ENCODE measurements at places on chromosomes 7 and 10.

- peak; percentile 21 for DNase-seq
Measured at GRCh38 chr7:101488826-101489572, 126.3 kb downstream of the COL26A1 start.

GRCh38 chr7:36758879-36759278 is 34.6 kb upstream of the AOAH start:
- DNase-seq: no peak

DNA sequence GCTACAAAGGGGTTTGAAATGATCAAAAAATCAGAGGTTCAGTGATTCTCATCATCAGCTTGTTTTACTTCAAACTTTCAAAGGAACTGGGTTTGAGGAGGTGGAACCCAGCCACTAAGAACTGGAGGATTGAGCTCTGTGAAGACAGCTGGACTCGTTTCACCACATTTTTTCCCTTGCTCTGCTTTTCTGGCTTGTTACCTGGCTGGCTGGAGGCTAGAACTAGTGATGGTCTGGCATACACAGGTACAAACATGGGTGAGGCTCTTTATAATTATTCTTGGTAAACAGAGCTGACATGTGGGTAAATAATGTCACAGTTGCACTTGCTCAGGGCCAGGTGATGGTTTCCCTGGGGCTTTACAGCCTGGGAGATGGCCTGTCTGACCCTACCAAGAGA is 352.5 kb downstream of the FGFR2 start:
- no peak for DNase-seq

GRCh38 chr10:486666-487322 is 202.7 kb downstream of the DIP2C start:
- no peak for DNase-seq

DNA sequence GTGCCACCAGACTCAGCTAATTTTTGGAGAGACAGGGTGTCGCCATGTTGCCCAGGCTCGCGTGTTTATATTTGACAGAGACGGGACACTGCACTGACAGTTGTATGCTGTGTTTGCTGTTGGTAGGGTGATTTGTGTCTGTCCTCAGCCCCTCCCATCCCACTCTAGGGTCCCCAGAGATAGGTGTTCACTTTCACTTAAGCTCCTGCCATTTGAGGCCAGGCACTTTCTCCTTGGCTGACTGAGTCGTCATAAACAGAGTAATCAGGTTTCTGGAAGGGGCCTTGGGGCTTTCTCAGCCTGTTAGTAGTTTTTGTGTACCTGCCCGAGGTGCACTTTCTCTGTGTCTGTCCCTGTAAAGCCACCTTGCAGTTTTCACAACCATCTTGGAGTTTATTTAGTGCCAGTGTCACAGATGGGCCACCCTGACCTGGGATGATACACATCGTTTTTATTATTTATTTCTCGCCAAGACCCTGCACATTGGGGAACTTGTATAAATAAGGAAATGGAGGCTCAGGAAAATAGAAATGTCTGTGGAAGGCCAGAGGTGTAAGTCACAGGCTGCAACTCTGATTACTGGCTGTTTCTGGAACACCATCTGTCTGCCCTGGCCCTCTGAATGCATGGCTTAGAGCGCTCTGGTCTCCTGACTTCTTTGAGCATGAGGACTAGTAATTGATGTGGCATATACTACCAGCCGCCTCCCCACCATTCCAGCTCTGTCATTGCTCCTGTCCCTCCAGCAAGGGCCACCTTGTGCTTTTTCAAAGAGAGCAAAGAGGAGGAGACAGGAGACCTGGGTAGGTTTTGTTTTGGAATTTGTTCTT is 81.9 kb upstream of the PDCD4 start:
- DNase-seq: no peak

- no peak for DNase-seq
Measured at GRCh38 chr10:43772171-43772570, 123.5 kb upstream of the ZNF32 start.

- DNase-seq: peak; percentile 10
Measured at GRCh38 chr10:43417950-43418768, 9.2 kb upstream of the HNRNPF start.

- DNase-seq: peak; percentile 0
Measured at GRCh38 chr10:89466599-89467035, 52.2 kb downstream of the IFIT5 start.

DNA sequence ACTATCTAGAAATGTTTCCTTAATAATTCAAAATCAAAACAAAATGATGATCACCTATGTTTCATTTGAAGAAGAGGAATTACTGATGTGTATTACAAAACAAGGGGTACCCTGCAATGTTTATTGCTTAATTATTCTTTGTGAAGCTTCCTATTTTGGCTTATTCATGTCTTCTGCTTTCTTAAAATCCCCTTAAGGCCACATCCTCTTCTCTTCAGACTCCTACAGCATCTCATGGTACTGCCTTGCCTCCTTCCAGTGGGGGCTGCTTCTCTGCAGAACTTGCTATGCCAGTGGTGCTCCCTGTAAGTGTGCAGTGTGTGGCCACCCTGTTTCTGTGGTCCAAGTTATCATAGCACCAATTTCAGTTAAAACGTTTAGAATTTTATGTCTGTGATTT is 35.0 kb downstream of the CCDC146 start:
- no peak for DNase-seq

DNA sequence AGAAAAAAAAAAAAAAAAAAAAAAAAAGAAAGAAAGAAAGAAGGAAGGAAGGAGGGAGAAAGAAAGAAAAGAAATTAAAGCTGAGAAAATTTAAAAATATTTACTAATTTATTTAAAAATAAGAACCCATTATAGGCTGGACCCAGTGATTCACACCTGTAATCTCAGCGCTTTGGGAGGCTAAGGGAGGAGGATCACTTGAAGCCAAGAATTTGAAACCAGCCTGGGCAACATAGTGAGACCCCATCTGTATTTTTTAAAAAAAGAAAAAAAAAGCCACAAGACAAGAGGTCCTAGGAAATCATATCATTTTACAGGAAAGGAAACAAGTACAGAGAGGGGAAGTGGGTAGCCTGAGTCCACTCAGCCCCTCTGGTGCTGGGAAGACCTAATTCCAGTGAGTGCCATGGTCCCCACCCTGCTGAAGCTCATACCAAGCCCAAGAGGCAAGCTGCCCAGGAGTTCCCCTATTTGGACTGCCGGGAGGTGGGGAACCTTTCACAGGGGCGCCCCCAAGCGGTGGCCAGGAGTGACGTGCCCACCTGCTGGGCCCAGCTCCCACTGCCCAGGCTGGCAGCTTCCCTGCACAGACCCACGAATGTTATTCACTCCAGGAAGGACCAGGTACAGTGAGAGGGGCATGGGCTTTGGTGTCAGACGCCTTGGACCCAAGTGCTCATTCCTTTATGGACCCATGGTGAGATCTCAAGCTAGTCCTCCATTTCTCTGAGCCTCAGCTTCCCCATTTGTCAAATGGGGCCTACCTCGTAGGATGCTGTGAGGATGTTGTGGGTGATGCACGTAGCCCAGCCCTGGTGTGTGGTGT is 133.6 kb downstream of the ZMIZ1 start:
- DNase-seq: no peak

DNA sequence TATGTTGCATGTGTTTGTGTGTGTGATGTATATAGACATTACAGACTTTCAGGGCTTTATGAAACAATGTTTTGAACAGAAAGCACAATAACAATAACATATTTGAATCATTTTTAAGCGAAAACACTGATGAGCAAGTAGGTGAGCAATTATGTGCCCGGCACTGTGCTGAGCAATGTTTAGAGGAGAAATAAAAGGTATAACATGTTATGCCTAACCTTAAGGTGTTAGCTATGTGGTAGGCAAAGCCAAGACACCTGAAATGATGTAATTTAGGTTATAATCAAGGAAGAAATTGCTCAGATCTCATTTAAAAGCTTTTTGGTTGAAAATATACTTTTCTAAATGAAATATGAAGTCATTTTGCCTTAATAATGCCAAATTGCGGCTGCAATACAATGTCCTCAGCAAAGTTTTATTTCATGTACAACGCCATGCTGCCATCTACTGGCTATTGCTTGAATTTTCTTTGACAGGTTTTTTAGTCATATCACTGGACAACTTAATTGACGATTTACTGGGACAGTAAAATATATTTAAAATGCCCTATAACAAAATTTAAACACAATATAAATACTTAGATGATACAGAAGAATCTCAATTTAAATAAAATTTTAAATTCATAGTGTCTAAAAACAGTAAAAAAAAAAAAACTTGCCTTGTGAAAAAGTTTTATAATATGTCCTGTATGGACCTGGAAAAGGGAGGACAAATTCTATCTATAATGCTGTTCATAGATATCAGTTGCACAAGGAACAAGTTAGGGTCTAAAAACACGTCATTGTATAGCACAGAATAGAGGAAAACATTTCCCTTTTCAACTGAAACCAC is 131.1 kb upstream of the CDK1 start:
- DNase-seq: peak; percentile 29

GRCh38 chr10:34506786-34507185 is 308.3 kb downstream of the PARD3 start:
- no peak for DNase-seq

DNA sequence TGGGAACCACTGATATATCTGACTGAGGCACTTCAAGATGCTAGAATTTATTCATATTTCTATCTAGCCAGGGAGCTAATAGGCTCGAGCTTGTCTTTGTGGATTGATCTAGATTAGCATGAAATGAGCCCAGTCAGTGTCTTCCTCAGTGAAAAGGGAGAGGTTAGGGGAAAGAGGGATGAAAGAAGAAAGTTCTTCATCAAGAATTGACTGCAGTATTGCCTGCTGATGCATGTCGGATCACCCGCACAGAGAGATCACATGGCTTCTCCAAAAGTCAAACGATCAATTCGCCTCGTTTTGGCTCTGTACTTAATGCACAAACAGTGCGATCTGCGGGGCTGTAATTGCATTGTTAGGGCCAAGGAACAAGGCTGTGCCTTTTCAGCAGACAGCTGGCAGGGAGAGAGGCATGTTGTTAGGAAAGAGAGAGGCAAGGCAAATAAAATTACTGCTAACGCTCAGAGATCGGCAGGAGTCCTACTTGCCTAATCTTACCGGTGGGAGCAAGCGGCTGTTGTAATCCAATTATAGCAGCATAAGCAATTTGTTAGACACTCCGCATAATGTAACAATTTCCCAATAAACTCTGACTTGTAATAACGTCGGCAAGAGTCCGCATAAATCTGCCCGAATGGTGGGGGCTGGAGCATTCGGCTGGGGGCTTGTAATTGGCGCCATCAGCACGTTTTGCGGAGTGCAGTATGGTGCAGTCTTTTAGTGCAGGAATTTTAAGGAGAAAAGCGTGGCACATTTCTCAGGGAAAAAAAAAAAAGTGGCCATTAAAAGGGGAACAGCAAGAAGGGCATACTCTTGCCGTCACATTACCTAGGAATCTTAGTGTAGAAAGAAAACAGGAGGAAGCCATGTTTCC is 102.1 kb downstream of the POLL start:
- peak; percentile 83 for DNase-seq

DNA sequence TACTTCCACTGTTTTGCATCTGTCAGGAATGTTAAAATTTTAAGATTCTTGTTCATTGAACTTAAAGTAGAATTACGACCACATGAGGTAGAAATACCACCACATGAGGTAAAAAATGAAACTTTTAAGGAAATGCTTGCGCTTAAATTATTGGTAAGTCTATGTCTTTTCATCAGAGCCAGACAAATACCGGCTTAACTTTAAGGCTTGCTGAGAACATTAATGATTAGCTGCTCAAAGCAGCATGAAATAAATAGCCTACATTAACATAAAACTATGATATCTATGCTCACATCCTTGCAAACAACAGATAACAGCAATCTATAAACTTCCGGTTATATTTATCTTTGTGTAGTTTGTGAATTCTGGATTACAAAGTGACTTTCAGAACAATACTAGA is 26.9 kb upstream of the SCIN start:
- no peak for DNase-seq

GRCh38 chr7:47640265-47640664 is 58.4 kb upstream of the TNS3 start:
- DNase-seq: no peak

GRCh38 chr10:92688573-92688926 is 1.2 kb upstream of the HHEX start:
- DNase-seq: no peak

GRCh38 chr7:130401101-130401500 is 20.8 kb downstream of the CPA1 start:
- DNase-seq: no peak

DNA sequence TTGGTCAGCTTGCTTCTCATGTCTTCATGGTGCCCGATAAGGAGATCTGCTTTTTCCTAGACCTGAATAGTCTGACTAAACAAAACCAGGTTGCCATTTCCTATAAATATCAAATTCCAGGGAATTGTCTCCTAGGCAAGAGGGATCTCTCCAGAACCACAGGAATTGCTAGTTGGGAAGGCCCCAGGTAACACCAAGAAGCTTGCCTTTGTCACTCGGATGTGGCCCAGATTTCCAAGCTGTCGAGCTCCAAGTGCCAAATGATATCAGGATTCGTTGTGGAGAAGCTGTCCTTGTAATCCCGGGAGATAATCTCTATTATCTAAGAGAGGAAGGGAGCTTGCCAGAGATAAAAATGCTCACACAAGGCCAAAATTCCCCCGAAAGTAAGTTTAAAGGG is 1288.5 kb upstream of the AUTS2 start:
- no peak for DNase-seq

DNA sequence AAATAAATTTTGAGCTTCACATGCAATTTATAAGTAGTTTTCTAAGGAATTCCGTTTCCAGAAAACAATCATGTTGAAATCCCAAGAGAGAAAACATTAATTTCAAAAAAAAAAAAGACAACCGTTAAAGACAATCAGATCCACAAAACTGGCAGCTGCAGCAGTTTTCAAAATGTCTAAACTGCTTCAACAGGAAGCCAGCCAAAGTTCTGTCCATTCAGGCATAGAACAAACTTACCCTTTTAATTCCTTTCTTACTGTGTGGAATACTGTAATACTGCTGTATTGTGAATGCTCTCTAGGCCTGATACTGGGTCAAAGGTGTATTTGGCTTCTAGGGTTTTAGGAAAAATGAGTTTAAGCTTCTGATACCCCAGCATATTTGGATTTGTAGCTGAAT is 31.6 kb downstream of the HOXA1 start:
- DNase-seq: no peak

DNA sequence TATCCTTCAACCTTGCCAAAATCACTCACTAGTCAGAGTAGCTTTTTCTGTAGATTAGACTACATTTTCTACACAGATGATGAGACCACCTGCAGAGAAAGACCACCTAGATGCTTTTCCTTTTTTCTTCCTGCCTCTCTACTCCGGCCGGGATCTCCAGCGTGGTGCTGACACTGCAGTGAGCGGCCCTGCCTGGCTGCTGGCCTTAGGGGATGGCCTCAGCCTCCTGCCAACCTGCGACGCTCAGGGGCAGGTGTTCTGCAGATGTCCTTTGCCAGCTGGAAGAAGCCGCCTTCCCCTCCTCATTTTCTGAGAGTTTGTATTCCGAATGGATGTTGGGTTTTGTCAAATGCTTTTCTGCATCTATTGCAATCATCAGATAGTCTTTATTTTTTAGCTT is 43.5 kb upstream of the NKX6-2 start:
- DNase-seq: no peak

All from NCI-H2227 treated with DMSO at 0.1 percent for 48 hours (cell line).